Neural cell (in vitro differentiated cells): ENCODE measurements at places on chromosomes 12 and 14. TPM values are rescaled to one million over a fixed set of nuclear protein-coding genes. Genes with fewer than 3 reads are reported as not detected.

OR4M1 gene
- not detected in 2 replicates for polyA plus RNA-seq

ACOT4 gene
- polyA plus RNA-seq = 1.1 TPM in 1 of 2 replicates, not detected in the other

SPX gene
- polyA plus RNA-seq = not detected in 2 replicates

ACVRL1 gene
- polyA plus RNA-seq = not detected in 2 replicates

OR9K2 gene
- polyA plus RNA-seq = not detected in 2 replicates

ACSS3 gene
- polyA plus RNA-seq = 0.31 and 0.52 TPM in 2 replicates
